GM04503 (cell line): ENCODE measurements at places on chromosomes 6 and 20.

DNA sequence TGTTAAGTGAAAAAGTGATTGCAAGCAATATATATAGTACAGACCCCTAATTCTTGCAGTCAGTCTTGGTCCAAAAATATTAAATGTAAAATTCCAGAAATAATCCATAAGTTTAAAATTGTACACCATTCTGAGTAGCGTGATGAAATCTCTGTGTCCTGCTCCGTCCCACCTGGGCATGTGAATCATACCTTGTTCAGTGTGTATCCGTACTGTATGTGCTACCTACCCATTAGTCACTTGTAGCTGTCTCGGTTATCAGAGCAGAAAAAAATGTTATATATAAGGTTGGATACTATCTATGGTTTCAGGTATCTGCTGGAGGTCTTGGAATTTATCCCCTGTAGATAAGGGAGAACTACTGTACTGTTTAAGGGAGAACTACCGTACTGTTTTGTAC is 16.3 kb downstream of the IRAK1BP1 start:
- no peak for DNase-seq

GRCh38 chr6:169075211-169075914 is 178.3 kb downstream of the THBS2 start:
- DNase-seq, result peak; percentile 85

DNA sequence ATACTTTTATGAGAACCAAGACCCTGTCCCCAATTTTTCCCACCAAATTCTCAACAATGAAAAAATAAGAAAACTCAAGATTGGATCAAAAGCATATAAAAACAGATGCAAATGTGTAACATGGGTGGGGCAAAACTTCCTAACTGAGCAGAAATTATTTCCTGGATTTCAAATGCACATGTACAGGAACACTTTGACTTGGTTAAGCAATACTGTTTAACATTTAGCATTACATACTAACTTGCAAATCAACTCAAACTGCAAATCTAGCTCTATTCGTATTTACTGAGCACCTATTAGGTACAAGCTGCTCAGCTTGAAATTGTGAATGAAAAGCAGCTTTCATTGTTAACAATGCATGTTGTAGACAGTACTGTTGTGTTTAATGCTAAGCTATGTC is 40.2 kb downstream of the BMP5 start:
- no peak for DNase-seq

GRCh38 chr6:149723771-149724417 is 6.0 kb upstream of the LATS1 start:
- DNase-seq, result peak; percentile 59

DNA sequence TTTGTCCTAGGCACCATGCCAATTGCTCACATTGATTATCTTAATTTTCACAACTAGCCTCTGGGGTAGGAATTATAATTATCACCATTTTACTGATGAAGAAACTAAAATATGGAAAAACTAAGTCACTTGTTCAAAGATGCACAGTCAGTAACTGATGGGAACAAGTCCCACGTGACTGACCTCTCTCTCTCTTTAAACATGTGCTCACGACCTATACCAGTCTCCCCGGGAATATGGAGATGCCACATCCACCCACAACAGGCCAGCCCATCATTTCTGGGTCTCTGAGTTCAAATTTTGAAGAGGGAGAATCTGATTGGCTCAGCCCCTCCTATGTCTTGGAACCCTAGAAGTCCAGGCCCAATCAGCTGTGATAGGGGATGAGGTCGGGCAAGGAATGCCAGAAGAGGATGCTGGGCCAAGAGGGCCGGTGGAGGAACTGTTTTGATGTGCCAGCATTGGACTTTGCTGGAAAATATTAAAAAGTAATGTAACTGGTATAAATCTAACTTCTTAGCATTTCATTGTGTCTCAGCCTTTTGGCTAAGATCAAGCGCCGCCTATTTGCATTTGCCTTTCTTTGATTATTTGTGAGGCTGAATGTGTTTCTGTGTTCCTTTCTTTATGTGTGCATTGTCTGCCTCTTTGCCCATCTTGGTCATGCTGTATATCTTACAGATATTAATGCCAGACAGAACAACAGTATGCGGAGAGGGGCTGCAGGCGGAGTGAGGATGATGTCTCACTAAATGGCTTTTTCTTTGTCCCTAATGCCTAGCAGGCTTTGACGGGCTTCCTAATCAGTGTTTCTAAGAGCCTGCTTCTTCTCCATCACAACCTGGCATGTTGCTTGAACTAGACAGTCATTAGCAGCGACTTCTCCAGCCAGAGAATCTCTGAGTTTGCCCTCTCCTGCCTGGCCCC is 126.6 kb downstream of the VEGFA start:
- DNase-seq, result no peak

- DNase-seq, result no peak
Measured at GRCh38 chr20:49819702-49820101, 7.1 kb downstream of the SLC9A8 start.

- DNase-seq, result no peak
Measured at GRCh38 chr20:62507323-62507722, 31.5 kb upstream of the GATA5 start.

- DNase-seq, result no peak
Measured at GRCh38 chr20:51710361-51710894, 57.8 kb downstream of the ATP9A start.

DNA sequence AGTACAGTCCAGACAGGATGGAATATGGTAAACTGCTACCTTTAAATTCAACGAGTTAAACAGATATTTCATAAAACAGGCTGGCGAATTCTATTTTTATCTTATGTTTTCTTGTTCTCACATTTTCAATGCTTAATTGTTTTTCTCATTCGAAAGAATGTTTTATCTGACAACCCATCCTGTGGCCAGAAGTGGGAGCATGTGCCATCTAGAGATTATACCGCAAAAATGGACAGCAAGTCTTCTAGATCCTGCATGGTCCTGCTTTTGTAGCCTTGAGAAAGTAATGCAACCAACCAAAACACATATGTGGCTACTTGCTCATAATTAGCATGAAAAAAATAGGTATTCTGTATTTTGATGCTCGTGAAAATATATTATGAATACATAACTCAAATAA is 30.7 kb downstream of the TUBB2B start:
- DNase-seq, result no peak

DNA sequence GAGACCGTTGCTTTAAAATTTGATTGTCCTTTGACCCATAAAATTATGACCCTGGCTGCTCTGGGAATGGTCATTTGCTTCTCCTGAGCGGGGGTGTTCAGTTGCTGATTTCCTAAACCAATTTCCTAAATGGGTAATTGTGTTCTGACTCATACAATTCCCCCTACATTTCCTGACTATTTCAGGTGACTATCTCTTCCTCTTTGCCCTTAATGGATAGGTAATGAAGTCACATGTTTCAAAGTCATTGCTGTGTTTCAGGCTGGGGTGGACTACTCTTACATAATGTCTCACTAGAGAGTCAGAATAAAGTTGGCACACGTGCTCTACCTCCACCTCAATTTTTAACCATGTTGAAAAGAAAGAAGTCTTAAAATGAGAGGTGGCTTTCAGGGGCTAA is 109.8 kb downstream of the DOK5 start:
- no peak for DNase-seq

DNA sequence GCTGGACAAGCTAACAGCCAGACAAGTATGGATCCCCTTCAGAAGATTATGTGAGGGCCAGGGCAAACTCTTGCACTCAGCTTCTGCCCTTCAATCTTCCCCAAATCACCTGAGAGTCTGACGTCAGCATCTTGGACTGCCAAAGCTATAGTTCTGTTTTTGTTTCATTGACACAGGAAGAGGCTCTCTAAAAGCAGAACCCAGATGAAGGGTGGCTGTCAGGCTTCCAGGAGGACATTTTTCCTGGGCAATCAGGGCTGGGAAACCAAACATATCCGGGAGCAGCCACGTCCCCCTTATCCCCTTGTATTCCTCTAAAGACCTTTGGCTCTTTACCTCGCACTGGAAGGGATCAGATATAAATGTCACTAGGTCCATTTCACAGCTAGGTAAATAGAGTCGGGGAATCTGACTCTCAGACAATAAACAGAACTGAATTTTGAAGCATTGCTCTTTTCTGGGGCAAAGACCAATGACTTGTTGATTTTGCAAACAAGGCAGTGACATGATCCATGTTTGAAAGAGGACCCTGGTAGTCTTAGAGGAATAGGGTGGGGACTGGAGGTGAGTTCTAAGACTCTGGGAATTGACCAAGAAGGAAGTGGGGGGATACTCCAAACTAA is 13.3 kb downstream of the MAFB start:
- no peak for DNase-seq

- DNase-seq, result no peak
Measured at GRCh38 chr6:36800223-36801076, 38.8 kb downstream of the CPNE5 start.

GRCh38 chr6:89430201-89430962 is 2.6 kb upstream of the ANKRD6 start:
- no peak for DNase-seq

GRCh38 chr6:154591234-154591633 is 80.7 kb upstream of the CNKSR3 start:
- DNase-seq, result no peak
